ENCODE measurements at places on chromosomes 16 and 17.

GRCh38 chr17:35738519-35739133 lies 7.2 kb downstream of the RASL10B start:
- no peak for DNase-seq

- peak; percentile 82 for DNase-seq
These were observed 1.9 kb downstream of the PHF12 start for GRCh38 chr17:28949185-28950016.

- DNase-seq = no peak
These were observed 65.3 kb upstream of the ZNF750 start for GRCh38 chr17:82905130-82905529.

DNA sequence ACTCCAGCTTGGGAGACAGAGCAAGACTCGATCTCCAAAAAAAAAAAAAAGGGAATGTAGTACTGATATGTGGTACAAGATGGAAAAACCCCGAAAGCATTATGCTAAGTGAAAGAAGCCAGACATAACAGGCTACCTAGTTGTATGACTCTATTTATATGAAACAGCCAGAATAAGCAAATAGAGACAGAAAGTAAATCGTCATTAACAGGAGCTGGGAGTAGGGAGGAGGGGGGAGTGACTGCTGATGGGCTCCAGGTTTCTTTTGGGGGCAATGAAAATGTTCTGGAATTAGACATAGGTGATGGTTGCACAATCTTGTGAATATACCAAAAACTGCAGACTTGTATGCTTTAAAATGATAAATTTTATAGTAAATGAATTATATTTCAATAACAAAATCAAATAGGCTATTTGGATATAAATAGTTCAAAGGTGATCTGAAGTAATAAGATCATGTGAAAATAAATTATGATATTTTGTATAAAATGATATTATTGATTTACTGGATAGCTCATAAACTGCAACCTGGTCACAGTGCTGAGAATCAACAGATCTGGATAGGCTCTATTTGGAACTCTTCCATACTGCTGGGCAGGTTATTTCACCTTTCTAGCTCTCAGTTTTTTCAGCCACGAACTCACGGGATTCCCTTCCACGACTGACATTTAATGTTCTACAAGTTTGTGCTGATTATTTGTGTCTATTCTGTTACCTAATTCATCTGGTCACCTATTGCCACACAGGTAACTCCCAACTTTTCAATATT lies 27.1 kb downstream of the ZNF652 start:
- no peak for DNase-seq

- no peak for DNase-seq
These were observed 15.3 kb downstream of the CREBBP start for GRCh38 chr16:3865241-3865640.

- peak; percentile 78 for DNase-seq
These were observed 262.3 kb upstream of the TNRC6C start for GRCh38 chr17:77696151-77696720.

DNA sequence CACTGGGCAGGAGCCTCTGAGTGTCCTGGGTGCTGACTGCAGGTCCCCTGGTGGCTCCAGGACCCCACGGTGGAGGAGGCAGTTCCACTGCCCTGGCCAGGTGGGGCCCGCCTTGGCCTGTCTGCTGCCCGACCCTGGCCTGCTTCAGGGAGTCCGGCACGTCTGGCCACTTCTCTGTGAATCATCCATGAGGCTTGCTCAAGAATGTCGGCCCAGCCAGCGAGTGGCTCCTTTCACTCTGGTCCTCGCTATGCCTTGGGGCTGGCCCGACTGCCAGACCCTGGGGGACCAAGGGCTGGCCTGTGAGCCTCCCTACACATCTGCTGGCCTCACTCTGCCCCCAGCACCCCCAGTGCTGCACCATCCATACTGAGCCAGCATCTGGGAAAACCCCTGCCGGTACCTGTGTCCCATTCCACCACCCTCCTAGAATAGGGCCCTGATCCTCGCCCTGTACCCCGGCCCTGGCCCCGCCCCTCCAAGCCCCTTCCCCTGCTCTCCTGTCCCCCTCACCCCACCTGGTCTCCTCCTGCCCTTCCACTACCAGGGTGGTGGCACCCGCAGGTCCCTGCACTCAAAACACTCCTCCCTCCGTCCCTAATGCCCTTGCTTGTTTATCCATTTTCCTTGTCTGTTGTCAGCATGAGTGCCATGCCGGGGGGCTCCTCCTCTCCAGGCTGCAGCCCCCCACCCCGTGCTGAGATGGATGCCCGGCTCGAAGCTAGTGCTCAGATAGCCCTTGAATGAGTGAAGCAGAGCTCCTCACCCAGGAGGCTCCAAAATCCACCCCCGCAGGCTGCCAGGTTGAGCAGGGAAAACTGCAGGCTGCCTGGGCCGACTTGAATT lies 35.5 kb downstream of the ADCY7 start:
- DNase-seq = peak; percentile 42

DNA sequence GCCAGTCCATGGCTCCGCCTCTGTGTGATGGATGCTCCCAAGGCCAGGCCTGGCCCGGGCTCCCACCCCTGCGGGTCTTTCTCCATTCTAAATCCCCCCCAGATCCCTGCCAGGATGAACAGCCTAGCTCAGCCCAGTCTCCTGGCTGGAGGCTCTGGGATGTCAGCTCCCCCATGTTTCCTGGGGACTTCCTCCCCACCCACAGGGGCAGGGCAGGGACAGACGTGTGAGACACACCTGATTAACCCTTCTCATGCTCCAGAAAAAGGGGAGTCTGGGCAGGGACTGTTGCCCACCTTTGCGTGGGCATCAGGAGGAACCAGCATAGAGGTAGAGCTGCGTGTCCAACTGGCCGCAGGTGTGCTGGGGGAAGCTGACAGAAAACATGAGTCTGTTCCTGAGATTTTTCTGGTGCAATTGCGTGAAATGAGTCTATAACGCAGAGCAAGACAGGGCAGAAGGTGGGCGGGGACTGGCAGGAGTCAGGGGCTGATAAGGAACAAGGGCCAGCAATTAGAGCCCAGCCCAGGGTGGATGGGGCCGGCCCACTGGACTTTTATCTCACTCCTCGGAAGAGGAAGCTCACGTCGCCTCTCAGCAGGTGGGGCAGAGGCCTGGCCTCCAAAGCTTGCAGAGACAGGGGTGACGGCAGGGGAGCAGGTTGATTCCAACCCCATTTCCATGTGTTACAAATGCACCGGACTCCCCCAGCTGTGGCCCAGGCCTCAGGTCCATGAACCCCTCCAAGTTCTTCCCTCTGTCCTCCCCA lies 238.2 kb downstream of the RBFOX3 start:
- no peak for DNase-seq

GRCh38 chr16:81366316-81366932 lies 51.7 kb downstream of the GAN start:
- no peak for DNase-seq

GRCh38 chr16:57194512-57194911 lies 8.4 kb downstream of the RSPRY1 start:
- DNase-seq = no peak

- DNase-seq = no peak
These were observed 12.6 kb downstream of the TBX4 start for GRCh38 chr17:61464843-61465180.

DNA sequence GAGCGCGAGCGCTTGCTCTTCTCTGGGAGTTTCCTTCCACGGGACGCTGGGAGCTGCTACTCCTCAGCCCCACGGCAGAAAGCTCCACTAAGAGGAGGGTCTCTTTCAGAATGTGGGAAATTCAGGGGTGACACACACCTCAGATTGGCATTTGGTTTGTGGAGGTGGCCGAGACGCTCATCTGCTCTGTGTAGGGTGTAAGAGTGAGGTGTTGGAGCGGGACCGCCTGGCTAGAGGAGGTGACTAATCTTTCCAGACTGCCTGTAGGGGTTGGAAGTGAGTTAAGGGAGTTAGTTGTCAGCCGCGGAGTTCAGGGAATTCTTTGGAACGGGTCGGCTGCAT lies 735 bp downstream of the PSMD11 start:
- DNase-seq = no peak

- DNase-seq = no peak
These were observed 23.6 kb downstream of the BAHCC1 start for GRCh38 chr17:81418710-81419318.

DNA sequence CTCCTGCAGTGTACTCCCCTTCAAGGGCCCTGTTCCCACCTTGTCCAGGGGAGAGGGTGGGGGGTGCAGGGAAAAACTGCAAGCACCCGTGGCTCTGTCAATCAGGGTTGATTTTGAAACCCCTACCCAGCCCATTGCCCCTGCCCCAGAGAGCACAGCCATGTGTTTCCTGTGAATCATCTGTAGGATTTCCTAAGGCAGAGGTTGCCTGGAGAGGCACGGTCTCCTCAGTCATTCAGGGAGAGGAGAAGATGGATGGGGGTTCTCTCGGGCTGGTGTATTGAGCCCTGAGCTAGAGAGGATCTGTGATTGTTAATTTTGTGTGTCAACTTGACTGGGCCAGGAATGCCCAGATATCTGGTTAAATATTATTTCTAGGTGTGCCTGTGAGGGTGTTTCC lies 3.5 kb upstream of the AGRP start:
- no peak for DNase-seq

- DNase-seq = no peak
These were observed 4.7 kb downstream of the SLC5A11 start for GRCh38 chr16:24850289-24850938.

GRCh38 chr16:58035356-58036170 lies 10.0 kb downstream of the MMP15 start:
- no peak for DNase-seq

- peak; percentile 89 for DNase-seq
These were observed 4.5 kb downstream of the TMEM100 start for GRCh38 chr17:55717898-55718735.

DNA sequence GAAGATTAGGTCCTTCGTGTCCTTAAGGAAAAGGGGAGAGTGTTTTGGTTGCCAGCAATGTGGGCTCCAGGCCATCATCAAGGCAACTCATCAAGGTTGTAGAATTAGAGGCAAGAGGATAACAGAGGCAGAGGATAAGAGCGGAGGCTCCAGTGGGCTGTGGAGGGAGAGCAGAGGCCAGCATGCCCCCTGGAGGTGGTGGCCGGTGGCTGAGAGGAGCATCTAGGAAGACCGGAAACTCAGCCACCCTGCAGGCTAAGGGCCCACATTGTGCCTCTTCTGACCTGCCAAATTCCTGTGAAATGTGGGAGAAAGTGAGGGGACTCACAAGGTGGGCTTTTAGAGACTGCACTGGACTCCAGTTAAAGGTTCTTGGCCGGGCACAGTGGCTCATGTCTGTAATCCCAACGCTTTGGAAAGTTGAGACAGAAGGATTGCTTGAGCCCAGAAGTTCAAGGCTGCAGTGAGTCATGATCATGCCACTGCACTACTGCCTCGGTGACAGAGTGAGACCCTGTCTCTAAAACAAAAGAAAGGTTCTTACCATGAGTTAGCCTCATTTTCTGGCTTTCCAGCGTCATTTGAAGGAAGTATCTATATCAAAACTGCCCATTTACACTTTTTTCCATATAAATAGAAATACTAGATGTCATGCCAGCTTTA lies 62.7 kb upstream of the ADORA2B start:
- no peak for DNase-seq

- no peak for DNase-seq
These were observed 69.8 kb downstream of the NXN start for GRCh38 chr17:909642-910323.

GRCh38 chr17:44217738-44218343 lies 1.6 kb downstream of the UBTF start:
- no peak for DNase-seq

GRCh38 chr16:78303946-78304345 lies 204.5 kb downstream of the WWOX start:
- DNase-seq = no peak

- DNase-seq = peak; percentile 4
These were observed 279.2 kb upstream of the RPL38 start for GRCh38 chr17:73924114-73924908.

- no peak for DNase-seq
These were observed 8.8 kb downstream of the CTRB2 start for GRCh38 chr16:75198135-75198600.

DNA sequence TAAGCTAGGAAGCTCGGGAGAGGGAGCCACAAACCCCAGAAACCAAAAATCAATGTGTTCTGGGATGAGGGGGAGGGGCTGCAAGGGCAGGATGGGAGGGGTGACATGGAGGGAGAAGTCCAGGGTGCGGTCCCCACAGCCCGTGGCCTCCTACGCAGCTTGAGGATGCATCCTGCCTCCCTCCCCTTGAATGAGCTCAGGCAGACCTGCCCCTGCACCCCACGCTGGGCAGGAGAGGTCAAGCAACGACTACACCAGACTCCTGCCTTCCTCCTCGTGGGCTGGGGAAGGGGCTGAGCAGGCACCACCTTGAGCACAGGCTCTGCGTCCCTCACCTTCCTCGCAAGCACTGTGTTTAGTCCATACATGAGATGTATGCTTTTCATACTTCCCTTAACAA lies 3.9 kb downstream of the ANKRD13B start:
- peak; percentile 55 for DNase-seq

DNA sequence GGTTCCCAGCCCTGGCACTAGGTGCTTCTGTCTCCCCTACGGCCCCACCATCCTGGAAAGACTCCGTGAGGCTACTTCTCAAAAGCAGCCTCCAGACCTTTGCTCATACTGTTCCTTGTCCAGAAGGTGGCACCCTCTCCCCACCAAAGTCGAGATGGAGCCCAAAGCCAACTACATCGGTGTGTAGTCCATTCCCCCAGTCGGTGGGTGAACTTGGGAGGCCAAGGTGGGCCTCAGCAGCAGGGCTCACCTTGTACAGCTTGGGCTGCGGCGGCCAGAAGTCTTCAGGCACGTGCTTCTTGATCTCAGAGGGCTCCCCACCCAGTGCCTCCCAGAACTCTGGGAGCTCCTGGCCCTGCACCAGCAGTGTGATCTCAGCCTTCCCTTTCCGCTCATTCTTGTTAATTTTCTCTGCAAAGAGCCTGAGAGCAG lies 10.2 kb downstream of the FLII start:
- peak; percentile 81 for DNase-seq

DNA sequence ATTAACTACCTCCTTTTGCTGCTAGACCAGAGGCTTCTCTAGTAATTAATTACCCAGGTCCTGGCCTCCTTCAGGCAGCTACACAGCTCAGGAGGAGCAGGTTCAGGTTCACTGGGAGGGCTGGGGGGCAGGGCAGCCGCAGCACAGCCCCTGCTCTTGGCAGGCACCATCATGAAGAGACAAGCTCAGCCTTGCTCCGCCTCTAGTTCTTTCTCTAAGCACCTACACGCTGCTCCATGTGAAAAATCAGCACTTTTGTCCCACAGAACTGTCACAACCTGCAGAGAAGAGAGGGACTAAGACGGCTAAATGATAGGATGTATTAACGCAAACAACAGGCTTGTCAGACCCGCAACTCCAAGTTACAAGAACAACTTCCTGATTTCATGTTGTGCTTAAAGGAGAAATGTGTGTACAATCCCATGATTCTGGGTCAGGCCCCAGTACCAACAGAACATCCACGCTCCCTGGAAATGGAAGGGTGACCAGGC lies 53.4 kb downstream of the GRB2 start:
- no peak for DNase-seq

DNA sequence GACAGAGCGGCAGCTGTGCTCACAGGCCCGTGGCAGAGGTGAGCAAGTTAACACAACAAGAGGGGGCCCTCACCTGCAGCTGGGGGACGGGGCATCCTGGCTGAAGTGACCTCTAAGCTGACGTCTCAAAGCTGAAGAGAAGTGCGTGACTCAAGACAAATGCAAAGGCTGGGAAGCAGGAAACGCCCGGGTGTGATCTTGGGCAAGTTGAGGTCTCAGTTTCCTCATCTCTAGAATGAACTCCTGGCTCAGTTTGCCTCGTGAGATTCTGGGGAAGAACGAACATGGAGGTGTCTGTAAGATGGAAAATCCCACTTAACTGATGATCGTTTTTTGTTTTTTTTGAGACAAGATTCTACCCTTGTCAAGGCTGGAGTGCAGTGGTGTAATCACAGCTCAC lies 40.1 kb upstream of the C1QL1 start:
- no peak for DNase-seq

- DNase-seq = peak; percentile 37
These were observed 49.9 kb upstream of the MAP3K14 start for GRCh38 chr17:45366691-45367090.

GRCh38 chr17:62134397-62134796 lies 69.3 kb upstream of the MED13 start:
- DNase-seq = no peak

Measured in ecto neural progenitor cell (in vitro differentiated cells).